ENCODE measurements at places on chromosomes 7 and 10.

DNA sequence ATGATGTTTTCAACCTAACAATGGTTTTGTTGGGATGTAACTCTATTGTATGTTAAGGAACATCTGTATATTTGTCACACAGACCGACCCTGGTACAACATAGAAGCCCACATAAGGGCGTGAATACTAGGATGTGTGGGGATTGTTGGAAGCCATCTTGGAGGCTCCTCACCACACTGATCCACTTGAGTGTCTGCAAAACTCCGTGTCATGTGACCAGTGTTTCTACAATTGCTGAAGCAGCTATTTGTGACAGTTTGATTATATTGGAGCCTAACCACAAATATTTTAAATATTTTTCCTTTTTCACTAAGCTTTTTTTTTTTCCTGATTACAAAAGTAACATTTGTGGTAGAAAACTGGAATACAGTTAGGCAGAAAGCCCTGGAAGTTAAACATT is 27.9 kb downstream of the RALA start:
- no peak for DNase-seq

- peak; percentile 25 for DNase-seq
Measured at GRCh38 chr7:38796626-38797501, 112.1 kb downstream of the VPS41 start.

DNA sequence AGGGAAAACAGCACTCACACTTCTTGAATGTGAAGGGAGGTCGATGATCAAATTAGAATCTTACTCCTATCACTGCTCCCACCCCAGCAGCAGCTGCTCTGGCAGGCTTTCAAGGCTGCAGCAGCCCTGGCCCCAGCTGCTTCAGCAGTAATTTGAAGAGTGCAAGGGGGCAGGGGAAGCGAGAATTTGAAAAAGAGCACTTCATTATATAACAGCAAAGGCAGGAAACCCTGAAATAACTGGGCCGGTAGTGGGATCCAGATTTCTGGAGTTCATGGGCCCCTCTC is 44.9 kb downstream of the MYPN start:
- no peak for DNase-seq

GRCh38 chr7:34091321-34091917 is 186.1 kb downstream of the BMPER start:
- DNase-seq = no peak

- DNase-seq = no peak
Measured at GRCh38 chr10:60257767-60258428, 131.8 kb downstream of the ANK3 start.

GRCh38 chr10:117339979-117340378 is 35.3 kb downstream of the PDZD8 start:
- DNase-seq = no peak

DNA sequence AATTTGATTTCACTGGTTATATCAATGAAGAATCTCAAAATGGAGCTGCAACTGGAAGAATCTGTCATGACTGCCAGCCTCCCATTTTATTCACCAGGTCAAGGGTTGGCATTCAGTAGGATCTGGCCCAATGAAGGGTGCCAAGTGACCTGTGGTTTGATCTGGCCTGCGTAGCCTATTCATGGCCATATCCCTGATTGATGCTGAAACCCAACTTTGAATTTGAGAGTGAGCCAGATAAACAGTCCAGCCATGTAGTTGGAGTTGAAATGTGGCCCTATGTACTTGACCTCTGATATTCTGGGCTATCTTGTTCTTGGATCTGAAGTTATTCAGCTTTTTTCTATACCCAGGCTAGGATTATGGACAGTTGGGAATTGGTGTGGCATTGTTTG is 1.5 kb downstream of the MKLN1 start:
- DNase-seq = no peak

DNA sequence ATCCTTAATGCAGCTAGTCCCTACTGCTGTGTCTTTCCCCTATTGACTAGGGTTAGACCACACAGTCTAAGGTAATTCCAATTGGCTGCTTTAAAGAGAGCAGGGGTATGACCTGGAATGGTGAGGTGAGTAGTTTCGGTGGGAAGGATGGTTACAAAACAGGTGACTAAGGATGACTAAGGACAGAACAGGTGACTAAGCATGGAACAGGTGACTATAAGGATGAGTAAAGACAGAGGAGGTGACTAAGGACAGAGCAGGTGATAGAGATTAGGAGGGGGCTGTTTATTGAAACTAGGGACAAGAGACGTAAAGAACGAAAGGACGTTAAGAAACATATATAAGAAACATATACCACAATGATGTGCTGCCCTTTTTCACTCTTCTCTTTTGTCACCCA is 145.1 kb upstream of the TMEM106B start:
- no peak for DNase-seq

DNA sequence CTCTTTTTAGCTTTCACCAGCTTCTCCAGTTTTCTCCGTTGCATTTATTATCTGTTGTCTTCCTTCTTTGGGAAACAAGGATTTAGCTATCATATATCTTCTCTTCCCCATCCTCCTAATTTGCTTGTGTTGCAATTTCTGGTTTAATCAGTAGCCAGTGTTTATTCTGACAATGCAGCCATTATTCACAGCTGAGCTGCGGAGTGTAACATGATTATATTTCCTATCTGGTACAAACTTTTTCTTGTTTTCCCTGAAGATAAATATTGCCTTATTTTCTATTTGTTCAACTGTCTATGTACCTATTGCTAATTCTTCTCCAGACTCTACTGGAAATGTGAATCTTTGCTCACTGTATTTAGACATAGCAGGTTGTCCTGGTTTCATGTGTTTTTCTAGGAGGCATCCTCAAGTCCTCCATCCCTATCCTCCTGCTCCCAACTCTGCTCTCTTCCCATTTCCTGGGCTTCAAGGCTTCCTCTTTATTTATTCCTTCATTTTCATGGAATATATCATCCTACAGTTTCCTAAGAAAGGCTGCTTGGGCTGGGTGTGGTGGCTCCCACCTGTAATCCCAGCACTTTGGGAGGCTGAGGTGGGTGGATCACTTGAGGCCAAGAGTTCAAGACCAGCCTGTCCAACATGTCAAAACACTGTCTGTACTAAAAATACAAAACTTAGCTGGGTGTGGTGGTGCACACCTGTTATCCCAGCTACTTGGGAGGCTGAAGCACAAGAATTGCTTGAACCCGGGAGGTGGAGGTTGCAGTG is 72.4 kb upstream of the KDM7A start:
- no peak for DNase-seq

- no peak for DNase-seq
Measured at GRCh38 chr10:112296908-112297331, 13.7 kb downstream of the TECTB start.
